Spleen (tissue), 13 donors: ENCODE measurements at places on chromosomes 1 and 21. TPM values are rescaled to one million over a fixed set of nuclear protein-coding genes. Genes with fewer than 3 reads are reported as not detected.

GRCh38 chr1:1162597-1163537, 10.8 kb upstream of the TTLL10 start:
- peaks cover 33% of the 10 kb centered on the region for H3K4me1 ChIP-seq
- peaks cover 37% of the 10 kb centered on the region for H3K27me3 ChIP-seq
- no peak overlapping the region for H3K4me3 ChIP-seq
- no peak for DNase-seq

GRCh38 chr1:242185731-242186130, 186.8 kb upstream of the MAP1LC3C start:
- no peak overlapping the region for H3K27ac ChIP-seq
- H3K4me1 ChIP-seq = no peaks in the 10 kb centered on the region
- H3K4me3 ChIP-seq = no peak overlapping the region
- no peaks in the 10 kb centered on the region for H3K36me3 ChIP-seq
- H3K27me3 ChIP-seq = no peaks in the 10 kb centered on the region

GRCh38 chr1:41534181-41535076, 49.9 kb upstream of the EDN2 start:
- no peaks in the 10 kb centered on the region for H3K27me3 ChIP-seq
- no peak overlapping the region for H3K27ac ChIP-seq
- H3K4me1 ChIP-seq = peaks cover 23% of the 10 kb centered on the region
- H3K36me3 ChIP-seq = no peaks in the 10 kb centered on the region
- H3K4me3 ChIP-seq = no peak overlapping the region

Gene STIL
- total RNA-seq = 8.1 TPM

Gene ANKRD45
- 0.74 TPM for total RNA-seq

Gene KANK4
- total RNA-seq = 0.35 TPM
